Sigmoid colon (tissue), 7 donors: ENCODE measurements at places on chromosomes 1 and 21. TPM values are rescaled to one million over a fixed set of nuclear protein-coding genes. Genes with fewer than 3 reads are reported as not detected.

DNA sequence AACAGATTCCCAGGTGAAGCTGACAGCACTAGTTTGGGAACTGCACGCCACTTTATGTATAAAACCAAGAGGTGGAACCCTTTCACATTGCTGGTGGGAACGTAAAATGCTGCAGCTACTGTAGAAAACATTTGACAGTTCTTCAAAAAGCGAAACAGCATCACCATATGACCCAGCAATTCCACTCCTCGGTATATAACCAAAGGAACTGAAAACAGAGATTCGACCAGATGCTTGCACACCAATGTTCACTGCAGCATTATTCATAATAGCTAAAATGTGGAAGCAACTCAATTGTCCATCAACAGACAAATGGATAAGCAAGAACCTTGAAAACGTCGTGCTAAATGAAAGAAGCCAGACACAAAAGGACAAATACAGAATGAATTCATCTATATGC is 17.5 kb downstream of the RSPH1 start:
- no peak for DNase-seq
- H3K4me3 ChIP-seq = no peak overlapping the region
- no peaks in the 10 kb centered on the region for H3K4me1 ChIP-seq
- H3K36me3 ChIP-seq = no peaks in the 10 kb centered on the region
- H3K27ac ChIP-seq = no peak overlapping the region
- no peaks in the 10 kb centered on the region for H3K27me3 ChIP-seq

Gene AVPR1B
- not detected for total RNA-seq

DNA sequence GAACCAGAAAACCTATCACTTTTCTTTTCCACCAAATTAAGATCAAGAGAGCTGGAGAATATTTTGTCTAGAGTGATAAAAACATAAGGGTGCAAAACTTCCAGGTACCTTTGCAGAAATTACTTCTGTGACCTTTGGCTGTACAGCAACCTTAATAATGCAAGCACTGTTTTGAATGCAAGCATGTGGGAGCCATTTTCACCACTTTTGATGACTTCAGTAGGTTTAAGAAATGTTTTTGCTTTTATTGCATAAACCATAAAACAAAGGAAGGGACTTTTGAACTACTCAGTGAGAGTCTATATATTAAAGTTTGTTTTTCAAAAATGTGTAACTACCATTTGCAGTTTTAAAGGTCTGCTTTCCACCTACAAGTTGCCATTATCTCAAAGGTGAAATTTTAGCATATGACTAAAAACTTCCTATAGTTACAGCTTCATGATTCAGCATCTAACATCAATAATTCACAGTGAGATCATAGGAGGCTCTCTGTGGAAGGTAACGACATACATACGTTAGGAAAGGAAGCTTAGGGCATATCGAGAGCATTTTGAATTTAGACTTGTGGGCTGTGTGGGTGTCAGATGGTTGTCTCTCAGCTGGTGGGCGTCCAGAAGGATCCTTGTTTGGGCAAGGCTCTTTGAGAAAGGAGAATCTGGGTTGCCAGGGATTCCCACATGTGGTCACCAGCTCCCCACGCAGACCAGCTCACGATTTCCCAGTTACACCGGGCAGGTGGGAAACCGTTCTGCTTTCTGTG is 1.1 kb upstream of the GADD45A start:
- DNase-seq = no peak
- peak overlapping the region; percentile 91 for H3K27ac ChIP-seq
- no peaks in the 10 kb centered on the region for H3K27me3 ChIP-seq
- no peaks in the 10 kb centered on the region for H3K36me3 ChIP-seq

DNA sequence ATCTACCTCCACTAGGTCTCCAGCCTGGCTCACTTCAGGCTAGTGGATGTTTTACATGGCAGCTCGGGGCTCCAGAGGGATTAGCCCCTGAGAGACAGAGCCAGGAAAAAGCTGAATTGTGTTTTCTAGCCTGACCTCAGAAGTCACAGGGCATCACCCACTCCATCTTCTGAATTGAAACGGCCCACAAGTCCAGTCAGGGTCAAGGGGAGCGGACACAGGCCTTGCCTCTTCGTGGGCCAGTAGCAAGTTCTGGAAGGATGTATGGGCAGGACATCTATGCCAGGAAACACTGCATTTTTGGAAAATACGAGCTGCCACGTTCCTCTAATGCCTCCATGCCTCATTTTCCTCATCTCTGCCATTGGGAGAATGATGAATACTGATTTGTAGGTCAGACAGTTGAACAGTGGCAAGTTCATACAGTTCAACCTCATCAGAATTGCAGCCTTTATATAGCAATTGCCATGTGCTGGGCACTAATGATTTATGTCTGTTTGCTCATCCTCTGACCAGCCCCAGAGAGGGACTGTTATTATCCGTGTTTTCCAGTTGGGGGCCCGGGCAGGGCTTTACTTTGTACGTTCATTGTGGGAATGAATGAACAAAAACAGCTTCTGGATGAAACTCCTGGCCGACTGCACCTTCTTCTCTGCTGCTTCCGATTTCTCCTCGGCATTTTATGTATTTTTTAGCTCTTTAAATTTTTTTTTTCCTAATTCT is 23.2 kb upstream of the PCBP3 start:
- no peaks in the 10 kb centered on the region for H3K4me1 ChIP-seq
- peaks cover 18% of the 10 kb centered on the region for H3K27me3 ChIP-seq
- no peak for DNase-seq
- H3K36me3 ChIP-seq = no peaks in the 10 kb centered on the region

Gene TIPRL
- 30.7 TPM for total RNA-seq

GRCh38 chr1:203378556-203379245 is 27.8 kb upstream of the FMOD start:
- no peak overlapping the region for H3K4me3 ChIP-seq
- H3K27me3 ChIP-seq = no peaks in the 10 kb centered on the region
- no peak for DNase-seq
- H3K36me3 ChIP-seq = no peaks in the 10 kb centered on the region

Gene SPATA46
- not detected for total RNA-seq

- H3K4me3 ChIP-seq = no peak overlapping the region
- no peaks in the 10 kb centered on the region for H3K36me3 ChIP-seq
- H3K27ac ChIP-seq = no peak overlapping the region
- DNase-seq = no peak
These were observed 84.7 kb upstream of the HIVEP3 start for GRCh38 chr1:42003433-42003832.

DNA sequence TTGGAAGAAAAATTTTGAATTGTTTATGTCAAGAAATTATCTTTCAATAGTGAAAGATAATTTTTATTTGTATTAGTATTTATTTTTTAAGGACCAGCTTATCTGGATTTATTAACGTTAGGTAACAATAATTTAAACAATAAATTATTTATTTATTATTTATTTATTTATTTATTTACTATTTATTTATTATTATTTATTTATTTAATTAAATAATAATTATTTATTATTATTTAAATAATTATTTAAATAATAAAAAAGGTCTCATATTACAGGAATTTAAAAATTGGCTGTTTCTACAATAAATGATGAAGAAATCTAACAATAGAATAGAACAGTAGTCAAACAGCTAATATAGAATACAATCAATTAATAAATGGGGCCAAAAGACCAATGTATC is 618.7 kb upstream of the BRINP3 start:
- H3K27ac ChIP-seq = no peak overlapping the region
- H3K27me3 ChIP-seq = no peaks in the 10 kb centered on the region
- no peaks in the 10 kb centered on the region for H3K4me1 ChIP-seq
- no peak for DNase-seq
- no peak overlapping the region for H3K4me3 ChIP-seq

- no peak for DNase-seq
- no peak overlapping the region for H3K4me3 ChIP-seq
- peaks cover 16% of the 10 kb centered on the region for H3K27me3 ChIP-seq
- H3K4me1 ChIP-seq = peaks cover 8% of the 10 kb centered on the region
- no peaks in the 10 kb centered on the region for H3K36me3 ChIP-seq
- H3K27ac ChIP-seq = no peak overlapping the region
These were observed 3.0 kb downstream of the ANKRD45 start for GRCh38 chr1:173666646-173667045.

GRCh38 chr1:90175490-90176167 is 180.7 kb downstream of the ZNF326 start:
- H3K4me3 ChIP-seq = no peak overlapping the region
- no peaks in the 10 kb centered on the region for H3K4me1 ChIP-seq
- no peaks in the 10 kb centered on the region for H3K36me3 ChIP-seq
- no peak for DNase-seq

- H3K27ac ChIP-seq = peak overlapping the region; percentile 83
- H3K4me3 ChIP-seq = no peak overlapping the region
These were observed 19.3 kb downstream of the AHCYL1 start for GRCh38 chr1:110003747-110004428.

- DNase-seq = no peak
- H3K4me1 ChIP-seq = no peaks in the 10 kb centered on the region
- H3K4me3 ChIP-seq = no peak overlapping the region
- H3K36me3 ChIP-seq = no peaks in the 10 kb centered on the region
- no peaks in the 10 kb centered on the region for H3K27me3 ChIP-seq
These were observed 26.8 kb upstream of the TMPRSS15 start for GRCh38 chr21:18430341-18430740.

- H3K27me3 ChIP-seq = no peaks in the 10 kb centered on the region
- no peaks in the 10 kb centered on the region for H3K36me3 ChIP-seq
- DNase-seq = no peak
- no peaks in the 10 kb centered on the region for H3K4me1 ChIP-seq
- no peak overlapping the region for H3K27ac ChIP-seq
These were observed 553.4 kb downstream of the PLPP3 start for GRCh38 chr1:56025942-56026341.

DNA sequence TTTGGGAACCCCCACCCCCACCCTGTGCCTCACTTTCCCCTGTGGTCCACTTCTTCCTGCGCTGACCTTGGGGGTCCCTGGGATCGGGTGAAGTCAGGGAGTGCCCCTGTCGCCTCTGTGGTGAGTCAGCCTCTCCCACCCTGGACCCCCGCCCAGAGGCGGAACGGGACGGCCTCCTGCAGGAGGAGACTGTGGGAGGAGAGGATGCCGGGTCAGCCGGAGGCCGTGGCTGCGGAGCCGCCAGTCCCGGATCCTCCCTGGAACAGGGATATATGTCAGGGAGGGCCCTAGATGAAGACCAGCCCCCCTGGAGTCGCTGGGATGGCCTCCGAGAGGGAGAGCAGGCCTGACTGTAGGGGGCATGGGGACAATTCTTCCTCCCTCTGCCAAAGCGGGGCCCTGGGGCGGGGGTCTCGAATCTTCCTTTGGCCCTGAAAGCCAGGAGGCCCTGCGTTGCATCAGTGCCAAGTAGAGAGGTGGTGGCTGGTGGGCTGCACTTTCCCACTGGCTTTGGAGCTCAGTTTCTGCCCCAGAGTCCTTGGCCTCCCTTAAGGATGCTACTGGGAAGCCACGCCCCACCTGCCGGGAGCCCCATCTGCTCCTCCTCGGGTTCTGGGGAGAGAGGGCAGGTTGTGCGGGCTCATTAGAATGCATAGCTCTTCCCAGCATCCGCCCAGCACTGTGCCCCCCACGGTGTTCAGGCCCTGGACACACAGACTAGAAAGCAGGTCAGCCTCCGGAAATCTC is 930 bp downstream of the ARHGEF10L start:
- H3K27me3 ChIP-seq = no peaks in the 10 kb centered on the region
- peak overlapping the region; percentile 97 for H3K27ac ChIP-seq
- H3K36me3 ChIP-seq = no peaks in the 10 kb centered on the region
- peak; percentile 87 for DNase-seq
- H3K4me3 ChIP-seq = peak overlapping the region; percentile 87
- H3K4me1 ChIP-seq = peaks cover 52% of the 10 kb centered on the region

- no peak for DNase-seq
- no peaks in the 10 kb centered on the region for H3K36me3 ChIP-seq
- H3K4me3 ChIP-seq = no peak overlapping the region
- H3K27me3 ChIP-seq = no peaks in the 10 kb centered on the region
- H3K27ac ChIP-seq = no peak overlapping the region
- no peaks in the 10 kb centered on the region for H3K4me1 ChIP-seq
These were observed 148.7 kb upstream of the PRMT6 start for GRCh38 chr1:106907795-106908194.

- H3K36me3 ChIP-seq = no peaks in the 10 kb centered on the region
- peaks cover 29% of the 10 kb centered on the region for H3K4me1 ChIP-seq
- no peak overlapping the region for H3K4me3 ChIP-seq
- no peak for DNase-seq
- H3K27me3 ChIP-seq = no peaks in the 10 kb centered on the region
These were observed 9.1 kb upstream of the GPR61 start for GRCh38 chr1:109530457-109531087.

DNA sequence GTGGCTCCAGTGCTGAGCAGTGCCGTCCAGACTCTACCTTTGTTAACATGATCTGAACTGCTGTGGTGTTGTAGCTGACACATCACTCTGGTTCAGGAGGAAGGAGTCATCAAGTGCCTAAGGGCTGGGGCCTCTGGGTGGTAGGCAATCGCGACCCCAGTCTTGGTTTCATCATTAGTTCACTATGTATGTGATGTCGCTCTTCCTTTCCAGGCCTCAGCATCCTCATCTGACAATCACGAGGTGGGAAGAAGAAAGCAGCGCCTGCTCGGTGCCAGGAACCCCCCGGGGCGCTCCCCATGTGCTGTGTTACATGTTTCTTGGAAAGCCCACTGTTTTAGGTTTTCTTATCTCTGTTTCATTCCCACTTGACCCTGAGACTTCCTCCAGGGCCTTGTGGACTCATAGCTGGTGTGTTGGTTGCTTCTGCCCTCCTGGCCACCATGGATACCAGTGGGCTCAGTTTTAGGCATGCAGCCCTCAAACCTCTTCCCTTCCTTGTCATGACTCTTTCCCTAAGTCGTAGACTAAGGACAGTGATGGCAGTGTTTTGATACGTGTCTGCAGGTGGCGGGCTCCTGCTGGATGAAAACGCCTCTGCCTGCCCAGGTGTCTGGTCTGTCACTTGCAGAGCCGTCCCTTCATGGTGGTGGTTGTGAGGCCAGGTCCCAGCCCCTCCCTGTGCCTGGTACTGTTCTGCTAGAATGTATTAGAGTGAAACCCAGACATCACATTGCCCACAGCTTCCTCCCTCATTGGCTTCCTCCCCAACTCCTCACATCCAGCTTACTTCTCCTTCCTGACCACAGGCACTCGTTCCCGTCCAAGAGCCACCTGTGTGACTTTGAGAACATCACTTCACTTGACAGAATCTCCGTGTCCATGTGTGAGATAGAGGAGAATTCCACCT is 17.2 kb upstream of the FOXO6 start:
- H3K4me1 ChIP-seq = no peaks in the 10 kb centered on the region

Gene NKAIN1
- 1.4 TPM for total RNA-seq

DNA sequence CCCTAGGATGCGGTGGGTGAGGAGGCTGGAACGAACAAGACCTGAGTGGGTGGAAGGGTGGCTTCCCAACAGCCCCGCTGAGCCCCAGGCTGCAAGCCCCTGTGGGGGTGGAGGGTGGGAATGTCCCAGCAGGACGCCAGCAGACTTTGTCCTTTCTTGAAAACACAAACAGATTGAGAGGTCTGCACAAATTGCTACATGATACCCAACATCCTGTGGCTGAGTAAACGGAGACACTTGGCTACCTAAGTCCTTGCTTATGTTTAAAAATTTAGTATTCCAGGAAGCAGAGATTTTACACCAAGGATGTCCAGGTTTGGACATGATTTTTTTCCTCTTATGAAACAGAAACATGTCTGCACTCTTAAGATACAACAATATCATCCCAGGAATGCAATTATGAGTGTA is 11.8 kb upstream of the F3 start:
- no peaks in the 10 kb centered on the region for H3K27me3 ChIP-seq
- H3K36me3 ChIP-seq = no peaks in the 10 kb centered on the region
- DNase-seq = no peak
- H3K4me3 ChIP-seq = no peak overlapping the region
- no peaks in the 10 kb centered on the region for H3K4me1 ChIP-seq

- DNase-seq = peak; percentile 25
- H3K4me1 ChIP-seq = peaks cover 47% of the 10 kb centered on the region
- no peak overlapping the region for H3K27ac ChIP-seq
- H3K4me3 ChIP-seq = no peak overlapping the region
- no peaks in the 10 kb centered on the region for H3K36me3 ChIP-seq
These were observed 3.9 kb upstream of the DIP2A start for GRCh38 chr21:46454634-46455390.
